ENCODE measurements at places on chromosomes 6 and 20. TPM values are rescaled to one million over a fixed set of nuclear protein-coding genes. Genes with fewer than 3 reads are reported as not detected.

The KHDC1 gene
- polyA plus RNA-seq = 2.1 TPM

The PCK1 gene
- polyA plus RNA-seq = not detected

The TASP1 gene
- polyA plus RNA-seq = 7.4 TPM

The LY6G6C gene
- 0.28 TPM for polyA plus RNA-seq

The BYSL gene
- polyA plus RNA-seq = 39.2 TPM

The RAB23 gene
- polyA plus RNA-seq = 6.9 TPM

The MSH5 gene
- polyA plus RNA-seq = 6.8 TPM

The TTPAL gene
- polyA plus RNA-seq = 9.5 TPM

The FAM209B gene
- 0.40 TPM for polyA plus RNA-seq

The RPP21 gene
- 102 TPM for polyA plus RNA-seq

The HTR1E gene
- polyA plus RNA-seq = not detected

The DEFB112 gene
- polyA plus RNA-seq = not detected

The BPI gene
- not detected for polyA plus RNA-seq

The BEND6 gene
- polyA plus RNA-seq = 0.87 TPM

The RSPO3 gene
- not detected for polyA plus RNA-seq

The SIGLEC1 gene
- polyA plus RNA-seq = not detected

The EFCAB8 gene
- polyA plus RNA-seq = not detected

The ZNF341 gene
- 2.8 TPM for polyA plus RNA-seq

The MTRF1L gene
- 10.5 TPM for polyA plus RNA-seq

The CRYBG1 gene
- polyA plus RNA-seq = 21.0 TPM

The KCNK17 gene
- not detected for polyA plus RNA-seq

The OSTM1 gene
- polyA plus RNA-seq = 16.2 TPM

The HAO1 gene
- not detected for polyA plus RNA-seq

The PPP1R14C gene
- polyA plus RNA-seq = 31.2 TPM

The ZBTB9 gene
- polyA plus RNA-seq = 8.8 TPM

The FAM83B gene
- polyA plus RNA-seq = 1.1 TPM

The NPBWR2 gene
- not detected for polyA plus RNA-seq

The SMPDL3A gene
- 2.7 TPM for polyA plus RNA-seq

The C20orf141 gene
- not detected for polyA plus RNA-seq

The CEBPB gene
- 32.3 TPM for polyA plus RNA-seq

The OR2H2 gene
- polyA plus RNA-seq = not detected

The TRMT11 gene
- 10.0 TPM for polyA plus RNA-seq

The RHAG gene
- polyA plus RNA-seq = not detected

The TPD52L1 gene
- 44.3 TPM for polyA plus RNA-seq

The BPIFB2 gene
- polyA plus RNA-seq = not detected

The RFX6 gene
- polyA plus RNA-seq = not detected

The AAR2 gene
- 20.8 TPM for polyA plus RNA-seq

The ADAM33 gene
- polyA plus RNA-seq = not detected

The RAD21L1 gene
- not detected for polyA plus RNA-seq

The FKBP1C gene
- 3.3 TPM for polyA plus RNA-seq

The KHDC1L gene
- 0.14 TPM for polyA plus RNA-seq

The PEX6 gene
- 8.1 TPM for polyA plus RNA-seq

The FITM2 gene
- polyA plus RNA-seq = 2.3 TPM

The SEMG2 gene
- polyA plus RNA-seq = not detected

The APCDD1L gene
- polyA plus RNA-seq = 3.5 TPM

The VGLL2 gene
- not detected for polyA plus RNA-seq

The KIZ gene
- polyA plus RNA-seq = 13.8 TPM

The TSBP1 gene
- polyA plus RNA-seq = not detected

The LIN28B gene
- not detected for polyA plus RNA-seq

The PABPC1L gene
- polyA plus RNA-seq = 13.8 TPM

The NKX2-4 gene
- polyA plus RNA-seq = not detected

The SLC22A1 gene
- polyA plus RNA-seq = 0.15 TPM

The ATP6V1G2 gene
- polyA plus RNA-seq = 0.65 TPM

The LYRM2 gene
- polyA plus RNA-seq = 14.6 TPM

Measured in foreskin keratinocyte (primary cell).